CD14-positive monocyte (primary cell): ENCODE measurements at places on chromosomes 7 and 10.

GRCh38 chr10:69241575-69241974 lies 21.4 kb downstream of the HKDC1 start:
- DNase-seq, result no peak

DNA sequence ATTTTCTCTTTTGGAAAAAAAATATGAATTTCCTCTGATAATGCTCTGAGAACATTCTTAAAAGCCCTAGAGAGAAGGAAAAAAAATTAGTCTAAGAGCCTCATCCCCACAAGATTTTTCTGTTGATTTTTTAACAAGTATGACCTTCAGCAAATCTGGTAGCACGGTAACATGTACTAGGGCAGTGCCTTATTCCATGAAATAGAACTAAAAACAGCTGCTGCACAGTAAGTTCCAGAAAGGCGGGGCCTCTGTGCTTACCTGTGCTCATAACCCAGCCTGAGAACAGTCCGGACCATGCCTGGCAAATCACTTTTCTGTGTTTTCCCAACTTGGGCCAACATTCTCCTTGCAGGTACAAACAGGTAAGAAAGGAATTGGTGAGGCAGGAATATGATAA lies 519.1 kb upstream of the AKR1E2 start:
- DNase-seq, result no peak

DNA sequence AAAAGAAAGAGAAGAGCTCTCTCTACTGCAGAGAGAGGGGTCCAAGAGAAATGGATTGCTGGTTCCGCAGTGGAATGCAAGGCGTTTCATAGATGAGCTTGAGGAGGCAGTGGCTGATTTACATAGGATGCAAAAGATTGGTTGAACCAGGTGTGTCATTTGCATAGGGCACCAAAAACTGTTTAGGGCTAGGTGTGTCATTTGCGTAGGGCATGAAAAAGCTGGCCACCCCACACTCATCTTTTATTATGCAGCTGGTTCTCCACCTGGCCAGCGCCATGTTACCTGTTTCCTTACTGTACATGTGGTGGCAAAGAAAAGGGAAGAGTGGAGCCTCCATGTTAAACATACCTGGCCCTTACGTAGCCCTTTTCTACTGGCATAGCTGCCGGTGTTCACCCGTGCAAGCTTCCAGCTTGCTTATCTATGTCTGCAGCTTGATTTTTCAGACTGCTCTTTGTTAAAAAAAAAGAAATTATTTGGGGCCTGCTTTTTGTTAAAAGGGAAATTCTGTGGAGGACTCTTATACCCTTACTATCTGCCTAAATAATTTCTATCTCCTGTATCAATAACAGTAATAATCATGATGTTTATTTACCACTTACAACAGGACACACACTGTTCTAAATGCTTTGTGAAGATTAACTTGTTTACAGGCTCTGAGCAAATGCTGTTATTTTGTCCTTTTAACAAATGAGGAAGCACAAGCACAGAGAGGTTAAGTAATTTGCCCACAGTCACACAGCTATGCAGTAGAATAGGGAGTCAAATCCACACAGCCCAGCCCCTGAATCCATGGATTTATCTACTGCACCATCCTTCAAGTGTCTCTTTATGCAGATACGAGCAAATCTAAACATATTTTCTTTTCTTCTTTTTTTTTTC lies 33.3 kb downstream of the CASP7 start:
- DNase-seq, result no peak

DNA sequence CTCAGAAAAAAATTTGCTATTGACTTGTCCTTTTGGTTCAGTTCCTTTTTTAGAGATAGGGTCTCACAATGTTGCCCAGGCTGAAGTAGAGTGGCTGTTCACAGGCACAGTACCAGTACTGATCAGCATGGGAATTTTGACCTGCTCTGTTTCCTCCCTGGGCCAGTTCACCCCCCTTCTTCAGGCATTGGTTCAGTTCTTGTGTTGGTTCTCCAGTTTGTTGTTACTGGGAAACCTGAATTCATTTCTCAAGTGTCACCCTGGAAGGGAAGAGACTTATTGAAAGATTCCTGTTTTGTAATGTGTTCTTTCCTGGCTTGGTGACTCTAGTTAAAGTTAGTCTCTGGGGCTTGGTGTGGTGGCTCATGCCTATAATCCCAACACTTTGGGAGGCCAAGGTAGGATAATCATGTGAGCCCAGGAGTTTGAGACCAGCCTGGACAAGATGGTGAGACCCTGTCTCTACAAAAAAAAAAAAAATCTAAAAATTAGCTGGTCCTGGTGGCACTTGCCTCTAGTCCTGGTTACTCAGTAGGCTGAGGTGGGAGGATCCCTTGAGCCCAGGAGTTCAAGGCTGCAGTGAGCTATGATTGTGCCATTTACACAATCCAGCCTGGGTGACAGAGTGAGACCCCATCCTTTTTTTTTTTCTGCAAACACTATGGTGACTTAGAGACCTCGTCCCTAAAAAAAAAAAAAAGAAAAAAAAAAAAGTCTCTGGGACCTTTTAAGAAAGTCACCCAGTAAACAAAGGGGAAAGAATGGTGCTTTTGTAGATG lies 52.7 kb downstream of the CNNM2 start:
- no peak for DNase-seq

DNA sequence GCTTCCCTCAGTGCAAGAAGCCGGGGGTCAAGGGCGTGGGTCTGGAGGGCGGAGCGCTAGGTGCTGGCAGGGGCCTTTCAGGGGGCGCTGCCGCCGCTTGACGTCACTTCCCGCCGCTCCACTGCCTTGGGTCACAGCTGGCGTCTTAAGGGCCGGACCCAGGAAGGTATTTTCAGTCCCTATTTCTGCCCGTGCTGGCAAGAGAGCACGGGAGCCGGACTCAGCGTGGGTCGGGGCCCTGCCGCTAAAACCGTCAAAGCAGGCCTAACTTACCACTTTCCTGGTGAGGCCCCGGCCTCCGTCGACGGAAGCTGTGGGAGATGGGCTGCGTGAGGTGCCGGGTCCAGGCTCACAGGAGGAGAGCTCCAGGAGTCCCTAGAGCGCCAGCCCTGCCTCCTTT lies 12.0 kb downstream of the VAX1 start:
- DNase-seq, result no peak

DNA sequence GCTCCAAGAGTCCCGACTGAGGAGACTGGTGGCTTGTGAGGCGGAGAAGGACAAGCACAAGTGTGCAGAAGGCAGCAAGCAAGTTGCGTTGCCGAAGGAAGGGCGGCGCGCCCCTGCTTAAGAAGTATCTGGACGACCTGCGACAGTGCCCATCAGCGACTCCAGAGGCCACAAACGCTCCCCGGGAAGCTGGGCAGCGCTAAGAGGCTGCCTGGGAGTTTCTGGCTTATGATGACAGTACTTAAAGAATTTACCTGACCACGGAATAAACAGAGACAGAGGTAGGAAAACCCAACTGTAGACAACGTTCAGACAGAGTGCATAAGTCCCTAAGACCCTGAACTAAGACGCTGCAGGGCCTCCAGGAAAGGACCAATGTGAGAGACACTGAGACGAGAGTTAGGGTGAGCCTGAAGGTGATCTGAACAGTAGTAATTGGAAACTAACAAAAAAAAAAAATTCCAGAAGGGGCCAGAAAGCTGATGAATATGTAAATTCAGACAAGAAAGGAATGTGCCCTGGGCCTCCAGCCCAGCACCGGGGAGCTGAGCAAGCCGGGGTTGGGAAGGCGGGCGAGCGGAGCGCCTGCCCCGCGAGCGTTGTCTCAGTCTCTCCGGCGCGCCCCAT lies 1.0 kb downstream of the OSBPL3 start:
- no peak for DNase-seq

DNA sequence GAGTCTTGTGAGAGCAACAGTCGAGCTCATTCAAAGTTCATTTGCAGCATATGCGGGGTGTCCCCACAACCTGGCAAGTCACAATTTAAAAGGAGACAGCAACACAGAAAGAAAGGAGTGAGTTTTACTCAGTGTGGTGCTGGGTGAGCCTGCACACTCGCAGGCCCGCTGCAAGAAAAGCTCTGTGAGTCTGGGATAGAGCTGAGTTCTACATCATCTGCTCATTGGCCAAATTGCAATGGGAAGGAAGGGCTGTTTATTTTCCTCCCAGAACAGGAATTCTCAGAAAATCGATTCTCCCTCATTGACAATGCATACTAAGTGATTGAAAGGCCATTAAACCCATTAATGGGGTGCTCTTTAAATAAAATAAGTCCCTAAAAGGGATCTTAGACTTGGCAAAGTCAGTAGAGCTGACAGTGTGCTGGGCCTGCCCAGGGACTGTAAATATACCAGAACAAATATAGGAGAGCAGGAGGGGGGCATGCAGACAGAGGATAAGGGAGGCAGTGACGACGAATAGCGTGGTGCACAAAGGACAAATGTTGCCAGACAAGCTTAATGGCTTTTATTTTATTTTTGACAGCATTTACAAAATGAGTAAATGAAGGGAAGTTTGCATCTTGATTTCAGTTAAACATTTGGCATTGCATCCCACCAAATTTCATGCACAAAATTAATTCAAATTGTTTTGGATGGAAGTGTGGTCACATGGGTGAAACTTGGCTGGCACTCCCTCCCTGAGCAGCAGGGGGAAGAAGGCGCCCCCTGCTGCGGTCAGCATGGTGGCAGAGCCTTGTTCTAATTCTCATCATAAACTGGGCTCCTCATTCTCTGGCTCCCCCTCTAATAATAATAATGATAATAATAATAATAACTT lies 215.7 kb downstream of the SNX10 start:
- no peak for DNase-seq

DNA sequence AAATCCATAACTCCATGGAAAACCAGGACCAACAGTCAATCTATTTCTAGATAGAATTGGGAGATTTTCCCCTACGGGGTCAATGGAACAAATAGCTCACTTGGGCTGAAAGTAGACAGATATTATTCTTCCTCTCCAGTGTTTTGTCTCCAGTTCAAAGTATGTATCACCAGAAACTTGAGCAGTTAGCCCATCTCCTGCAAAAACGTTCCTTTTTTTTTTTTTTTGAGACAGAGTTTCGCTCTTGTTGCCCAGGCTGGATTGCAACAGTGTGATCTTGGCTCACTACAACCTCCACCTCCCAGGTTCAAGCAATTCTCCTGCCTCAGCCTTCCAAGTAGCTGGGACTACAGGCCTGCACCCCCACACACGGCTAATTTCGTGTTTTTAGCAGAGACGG lies 390.0 kb upstream of the AUTS2 start:
- DNase-seq, result no peak
